ACHN (cell line): ENCODE measurements at places on chromosomes 5 and 9.

GRCh38 chr5:157066080-157066479 lies 7.2 kb upstream of the HAVCR1 start:
- DNase-seq: no peak

DNA sequence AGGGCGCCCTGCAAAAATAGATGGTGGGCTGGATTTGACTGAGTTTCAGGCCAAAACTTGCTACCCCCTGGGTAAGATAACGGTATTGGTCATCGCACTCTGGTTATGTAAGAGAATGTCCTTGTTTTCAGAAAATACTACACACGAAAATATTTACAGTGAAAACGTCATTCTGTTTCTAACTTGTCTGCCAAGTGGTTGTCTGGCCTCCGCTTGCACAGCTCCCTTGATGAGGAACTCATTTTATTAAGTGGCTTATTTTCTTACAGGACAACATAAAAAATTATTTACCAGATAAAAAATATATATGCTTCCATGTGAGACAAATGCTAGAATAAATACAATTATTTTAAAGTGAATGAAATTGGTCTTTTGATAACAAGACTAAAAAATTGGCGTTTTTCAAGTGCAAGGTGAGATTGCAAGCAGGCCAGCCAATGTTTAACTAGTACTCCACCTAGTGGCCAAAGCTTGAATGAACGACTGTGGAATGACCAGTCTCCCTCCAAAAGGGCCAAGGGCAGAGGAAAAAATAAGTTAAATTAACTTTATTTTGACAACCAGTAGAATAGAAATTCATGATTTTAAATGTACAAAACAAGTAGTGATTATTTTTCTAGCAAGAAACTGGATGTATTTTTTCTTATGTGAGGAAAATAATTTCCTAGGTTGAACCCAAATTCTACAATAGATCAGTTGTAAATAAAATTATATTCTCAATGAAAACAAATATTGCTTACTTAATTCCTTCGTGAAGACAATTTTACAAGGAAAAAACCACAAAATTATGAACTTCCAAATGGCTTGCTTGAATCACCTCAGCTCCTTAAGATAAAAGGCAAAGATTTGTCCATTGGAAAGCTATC lies 93.2 kb downstream of the ZFAND5 start:
- DNase-seq: peak; percentile 59

DNA sequence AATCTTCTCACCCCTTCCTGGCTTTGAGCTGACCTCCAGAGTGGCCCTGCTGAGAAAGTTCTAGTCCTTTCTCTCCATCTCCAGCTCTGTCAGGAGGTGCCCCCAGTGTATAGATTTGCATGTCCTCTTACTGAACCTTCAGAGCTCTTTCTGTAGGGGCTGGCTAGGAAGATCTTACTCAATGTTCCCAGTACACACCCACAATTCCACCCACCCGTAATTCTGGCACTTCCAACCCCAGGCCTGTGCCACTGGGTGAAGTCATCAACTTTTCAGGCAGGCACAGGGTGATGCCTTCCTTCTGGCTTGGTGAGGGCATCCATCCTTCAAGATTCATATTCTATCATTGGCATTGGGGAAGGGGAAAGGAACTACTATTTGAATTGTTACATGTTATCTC lies 75.9 kb downstream of the ACER2 start:
- no peak for DNase-seq

DNA sequence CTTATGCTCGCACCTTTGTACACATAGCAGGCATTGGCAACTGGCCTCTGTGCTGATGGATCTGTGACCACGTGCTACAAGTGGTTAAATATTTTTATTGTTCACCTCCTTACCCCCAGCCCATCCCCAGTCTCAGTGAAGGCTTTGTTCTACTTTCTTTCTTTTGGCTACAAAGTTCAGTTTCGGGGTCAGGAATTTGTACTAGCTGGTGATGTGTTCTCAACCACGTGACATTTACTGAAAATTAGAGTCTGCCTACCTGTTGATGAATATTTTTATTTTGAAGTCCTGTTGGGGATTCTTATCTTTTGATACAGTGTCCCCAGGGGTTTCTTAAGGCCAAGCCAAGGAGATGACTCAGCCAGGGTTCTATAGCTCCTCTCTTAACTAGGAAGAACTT lies 47.8 kb downstream of the C9orf57 start:
- no peak for DNase-seq

- DNase-seq: no peak
Measured at GRCh38 chr5:103890313-103890712, 327.7 kb upstream of the NUDT12 start.

GRCh38 chr5:143056792-143057579 lies 286.8 kb downstream of the ARHGAP26 start:
- no peak for DNase-seq

DNA sequence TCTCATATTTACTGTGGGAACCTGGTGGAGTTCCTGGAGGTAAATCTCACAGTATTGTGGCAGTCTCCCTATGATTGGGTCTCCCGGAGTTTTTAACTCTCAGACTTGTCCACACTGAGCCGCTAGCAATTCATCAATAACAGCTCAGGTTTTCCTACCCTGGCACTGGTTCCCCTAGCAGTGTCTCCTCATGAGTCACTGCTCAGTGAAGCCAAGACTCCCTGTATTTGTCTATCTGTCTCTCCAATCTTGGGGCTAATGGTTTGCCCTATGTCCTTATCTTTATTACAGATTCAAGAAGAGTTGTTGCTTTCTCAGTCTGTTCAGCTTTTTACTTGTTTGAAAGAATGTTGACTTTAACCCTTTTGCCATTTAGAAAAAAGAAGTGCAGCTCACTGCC lies 176.7 kb upstream of the FGF10 start:
- DNase-seq: no peak

GRCh38 chr9:135065151-135065550 lies 22.3 kb upstream of the OLFM1 start:
- no peak for DNase-seq

DNA sequence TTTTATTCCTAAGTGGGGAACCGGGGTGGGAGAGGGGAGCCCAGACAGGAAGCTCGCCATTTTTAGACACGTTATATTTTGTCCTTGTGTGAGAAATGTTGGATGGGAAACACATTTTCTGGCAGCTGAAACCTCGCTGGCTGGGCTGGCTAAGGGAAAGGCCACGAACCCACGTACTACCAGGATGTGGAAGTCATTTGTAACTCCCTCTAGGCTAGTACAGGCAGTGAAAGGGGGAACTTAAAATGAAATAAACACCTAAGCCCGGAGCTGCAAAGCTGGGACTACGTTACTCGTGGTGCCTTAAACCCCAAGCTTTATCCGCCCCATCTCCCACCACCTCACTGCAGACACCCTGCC lies 42.5 kb downstream of the TMEM174 start:
- no peak for DNase-seq

GRCh38 chr5:53429706-53430105 lies 50.7 kb upstream of the FST start:
- DNase-seq: no peak
